ENCODE measurements at places on chromosomes 13 and 19.

DNA sequence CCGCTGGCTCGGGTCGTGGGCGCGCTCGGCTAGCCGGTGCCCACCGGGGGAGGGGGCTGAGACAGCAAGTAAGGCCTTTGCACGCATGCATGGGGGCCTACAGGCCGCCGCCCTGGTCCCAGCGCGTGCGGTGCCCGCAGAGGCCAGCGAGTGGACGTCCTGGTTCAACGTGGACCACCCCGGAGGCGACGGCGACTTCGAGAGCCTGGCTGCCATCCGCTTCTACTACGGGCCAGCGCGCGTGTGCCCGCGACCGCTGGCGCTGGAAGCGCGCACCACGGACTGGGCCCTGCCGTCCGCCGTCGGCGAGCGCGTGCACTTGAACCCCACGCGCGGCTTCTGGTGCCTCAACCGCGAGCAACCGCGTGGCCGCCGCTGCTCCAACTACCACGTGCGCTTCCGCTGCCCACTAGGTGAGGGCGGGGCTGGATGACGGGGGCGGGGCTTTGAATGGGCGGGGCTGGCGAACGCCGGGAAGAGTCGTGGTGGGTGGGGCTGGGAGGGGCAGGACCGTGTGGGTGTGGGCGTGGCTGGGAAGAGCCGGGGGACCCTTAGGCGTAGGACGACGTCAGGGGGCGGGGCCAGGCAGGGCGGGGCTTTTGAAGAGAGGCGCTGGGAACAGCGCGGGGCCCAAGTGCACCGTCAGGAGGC lies 2.1 kb downstream of the CILP2 start:
- DNase-seq = no peak

GRCh38 chr19:2811221-2811722 lies 8.4 kb upstream of the ZNF554 start:
- no peak for DNase-seq

- no peak for DNase-seq
Observed at GRCh38 chr19:36417752-36418286, 625 bp downstream of the ZFP82 start.

DNA sequence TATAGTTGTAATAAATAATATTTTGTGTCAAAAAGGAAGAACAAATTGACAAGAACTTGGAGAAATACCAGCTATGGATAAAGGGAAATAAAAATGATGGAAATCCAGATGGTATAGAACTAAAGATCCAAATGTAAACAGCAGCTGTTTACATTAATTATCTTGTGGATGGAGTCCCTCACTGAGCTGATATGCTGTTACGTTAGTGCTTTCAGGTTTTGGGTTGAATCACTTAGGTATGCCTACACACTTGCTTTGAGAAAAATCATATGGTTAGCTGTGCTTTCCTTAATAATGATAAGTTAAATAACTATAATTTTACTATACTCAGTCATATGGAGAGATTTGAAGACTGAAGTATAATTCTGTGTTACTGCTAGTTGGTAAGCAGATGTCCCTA lies 27.7 kb downstream of the WASF3 start:
- DNase-seq = no peak

GRCh38 chr19:17304386-17305215 lies 1.1 kb upstream of the MRPL34 start:
- DNase-seq = no peak

- no peak for DNase-seq
Observed at GRCh38 chr13:110520431-110521295, 40.9 kb downstream of the RAB20 start.

DNA sequence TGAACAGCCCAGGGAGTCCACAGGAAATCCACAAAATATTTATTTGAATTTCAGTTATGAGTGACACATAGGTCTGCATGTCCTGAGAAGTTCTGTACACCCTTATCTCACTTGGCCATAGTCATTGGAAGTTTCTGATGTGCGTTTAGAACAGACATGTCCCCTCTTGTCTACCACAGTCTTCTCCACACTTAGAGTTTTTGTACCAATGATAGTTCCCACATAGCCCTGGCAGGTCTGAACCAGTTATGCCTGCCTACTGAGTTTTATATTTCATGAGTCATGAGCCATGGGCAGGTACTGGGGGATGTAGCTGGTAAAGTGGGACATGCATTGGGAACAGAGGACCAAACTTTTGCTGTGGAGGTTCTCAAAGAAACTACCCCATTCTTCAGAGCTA lies 11.3 kb downstream of the ZNF132 start:
- no peak for DNase-seq

DNA sequence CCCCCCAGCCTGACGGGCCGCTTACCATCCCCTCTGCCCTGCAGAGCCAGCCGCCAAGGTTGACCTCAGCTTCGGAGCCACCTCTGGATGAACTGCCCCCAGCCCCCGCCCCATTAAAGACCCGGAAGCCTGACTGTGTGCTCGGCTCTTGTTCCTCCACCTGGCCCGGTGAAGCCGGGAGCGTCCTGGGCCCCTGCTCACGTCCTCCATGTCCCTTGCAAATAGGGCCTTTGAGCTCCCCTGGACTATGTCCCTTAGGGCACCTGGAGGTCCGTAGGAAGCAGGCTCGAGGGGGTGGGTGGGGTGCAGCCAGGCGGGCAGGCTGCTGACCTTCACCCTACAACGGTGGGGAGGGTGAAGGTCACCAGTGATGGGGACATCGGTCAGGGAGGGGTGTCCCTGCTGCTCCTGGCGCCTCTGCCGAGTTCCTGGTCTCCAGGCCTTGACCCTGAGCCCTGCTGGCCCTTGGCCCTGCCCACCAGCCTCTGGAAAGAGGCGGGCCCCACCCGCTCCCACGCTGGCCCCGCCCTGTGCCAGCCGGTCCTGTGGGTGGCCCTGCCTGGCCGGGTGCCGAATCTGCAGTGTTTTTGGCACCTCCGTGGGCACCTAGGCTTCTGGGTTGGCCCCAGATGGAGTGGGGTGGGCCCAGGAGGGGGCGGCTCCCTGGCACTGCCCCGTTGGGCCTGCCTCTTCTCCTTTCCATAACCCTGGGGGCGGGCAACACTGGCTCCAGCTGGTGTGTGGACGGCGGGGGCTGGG lies 3.3 kb downstream of the ATP5F1D start:
- DNase-seq = no peak

DNA sequence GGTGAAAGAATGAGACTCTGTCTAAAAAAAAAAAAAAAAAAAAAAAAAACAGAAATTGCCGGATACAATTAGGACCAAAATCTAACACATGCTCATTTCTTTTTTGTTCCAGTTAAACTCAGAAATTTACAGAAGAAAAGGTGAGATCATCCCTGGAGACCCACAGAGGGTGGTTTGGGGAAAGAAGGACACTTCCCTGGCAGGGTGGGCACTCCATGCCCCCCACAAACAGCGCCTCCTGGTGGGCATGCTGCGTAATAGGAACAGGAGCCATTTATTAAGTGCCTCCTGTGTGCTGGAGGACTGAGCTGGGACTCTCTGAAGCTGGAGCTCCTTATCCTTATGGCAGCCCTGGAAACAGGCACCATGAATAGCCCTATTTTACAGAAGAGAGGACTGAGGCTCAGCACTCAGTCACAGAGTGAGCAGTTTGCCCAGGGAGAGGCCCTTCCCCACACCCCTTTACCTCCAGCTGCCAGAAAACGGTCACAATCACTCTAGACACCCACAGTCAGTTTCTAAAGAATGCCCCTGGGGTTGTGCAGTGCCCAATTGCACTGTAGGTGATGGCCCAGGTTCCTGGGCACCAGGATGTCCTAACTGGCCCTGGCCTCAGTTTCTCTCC lies 10.1 kb downstream of the C19orf38 start:
- DNase-seq = no peak

- peak; percentile 94 for DNase-seq
Observed at GRCh38 chr19:4768934-4769777, 22.4 kb upstream of the FEM1A start.

DNA sequence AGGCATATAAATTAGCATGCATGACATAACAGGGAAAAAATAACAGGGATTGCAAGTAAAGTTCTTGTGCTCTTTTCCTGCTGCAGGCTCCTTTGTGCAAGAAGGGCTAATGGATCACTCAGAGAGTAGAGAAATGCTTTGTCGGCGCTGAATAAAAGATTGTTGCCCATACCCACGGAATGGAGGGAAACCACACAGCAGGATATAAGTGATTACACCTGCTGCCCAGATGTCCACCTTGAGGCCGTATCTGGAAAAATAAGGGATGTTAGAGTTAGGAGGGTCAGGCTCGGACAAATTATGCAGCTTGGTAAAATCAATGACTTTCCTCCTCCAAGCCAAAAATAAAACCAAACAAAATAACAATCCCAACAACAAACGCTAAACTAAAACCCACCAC lies 322.3 kb downstream of the DCLK1 start:
- no peak for DNase-seq

- no peak for DNase-seq
Observed at GRCh38 chr19:6963937-6964336, 57.3 kb downstream of the MBD3L2B start.

DNA sequence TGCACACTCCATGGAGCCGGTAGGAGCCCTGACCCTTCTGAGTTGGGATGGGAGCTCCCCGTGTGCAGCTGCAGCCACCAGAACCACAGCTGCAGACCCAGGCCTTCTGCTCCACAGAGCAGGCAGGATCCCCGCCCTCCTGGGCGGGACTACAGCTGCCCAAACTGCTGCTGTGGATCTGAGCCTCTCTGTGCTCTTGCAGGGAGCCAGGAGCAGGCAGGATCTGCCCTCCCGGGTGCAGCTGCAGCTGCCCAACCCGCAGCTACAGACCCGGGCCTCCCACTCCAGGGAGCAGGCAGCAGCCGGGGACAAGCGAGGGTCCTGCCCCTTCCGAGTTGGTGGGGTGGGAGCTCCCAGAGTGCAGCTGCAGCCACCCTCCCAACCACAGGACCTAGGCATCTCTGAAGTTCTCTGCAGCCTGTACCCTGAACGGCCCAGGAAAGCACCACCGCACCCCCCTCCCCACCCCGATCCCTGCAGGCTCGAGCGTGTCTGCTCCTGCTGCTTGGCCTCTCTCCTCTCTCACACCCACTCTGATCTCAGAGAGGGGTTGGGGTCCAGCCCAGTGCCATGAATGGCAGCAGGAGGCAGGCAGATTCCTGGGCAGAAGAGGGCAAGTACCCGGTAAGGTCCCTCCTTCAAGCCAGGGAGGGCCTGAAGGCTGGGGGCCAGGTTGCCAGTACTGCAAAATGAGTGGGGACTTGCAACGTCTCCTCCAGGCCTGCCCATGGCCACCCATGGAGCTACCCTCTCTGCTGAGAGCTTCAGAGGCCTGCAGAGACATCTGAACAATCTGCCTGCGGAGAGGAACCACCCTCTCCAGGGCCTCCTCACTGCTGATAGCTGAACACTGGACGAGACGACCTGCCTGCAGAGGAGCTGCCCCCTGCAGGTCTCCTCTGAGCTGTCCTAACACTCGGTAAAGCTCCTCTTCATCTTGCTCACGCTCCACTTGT lies 16.4 kb upstream of the EMP3 start:
- DNase-seq = no peak

DNA sequence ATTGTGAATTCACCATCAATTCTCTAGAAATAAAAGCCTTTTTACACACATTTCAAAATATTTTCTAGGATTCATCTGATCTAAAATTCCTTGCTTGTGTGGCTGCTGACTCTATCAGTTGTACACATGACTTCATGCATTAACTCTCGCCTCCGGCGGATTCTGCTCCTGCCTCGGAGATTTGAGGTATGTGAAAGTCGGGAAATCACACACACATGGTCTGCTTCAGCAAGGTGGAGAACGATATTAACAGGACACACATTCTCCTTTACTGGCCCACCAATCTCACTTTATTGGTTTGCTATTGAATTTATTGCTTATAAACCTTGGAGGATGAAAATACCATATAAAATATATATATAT lies 855.7 kb downstream of the SLITRK5 start:
- DNase-seq = no peak

DNA sequence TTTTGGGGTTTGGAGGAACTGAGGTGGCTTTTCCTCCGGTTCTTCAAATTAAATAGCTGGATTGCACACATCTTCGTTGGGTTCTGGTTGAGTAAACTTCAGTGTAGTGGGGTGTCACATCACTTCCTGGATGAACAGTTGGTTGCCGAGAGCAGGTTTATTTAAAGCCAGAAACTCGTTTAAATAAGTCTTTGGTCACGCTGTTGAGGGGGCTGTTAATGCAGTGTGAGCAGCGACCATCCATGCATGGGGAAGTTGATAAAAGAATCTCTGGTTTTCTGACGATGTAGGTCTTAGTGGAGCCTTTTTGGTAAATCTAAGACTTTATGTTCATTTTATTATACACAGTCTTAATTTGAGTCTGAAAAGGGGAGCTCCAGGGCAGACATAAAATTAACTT lies 351.2 kb upstream of the ARGLU1 start:
- DNase-seq = no peak

DNA sequence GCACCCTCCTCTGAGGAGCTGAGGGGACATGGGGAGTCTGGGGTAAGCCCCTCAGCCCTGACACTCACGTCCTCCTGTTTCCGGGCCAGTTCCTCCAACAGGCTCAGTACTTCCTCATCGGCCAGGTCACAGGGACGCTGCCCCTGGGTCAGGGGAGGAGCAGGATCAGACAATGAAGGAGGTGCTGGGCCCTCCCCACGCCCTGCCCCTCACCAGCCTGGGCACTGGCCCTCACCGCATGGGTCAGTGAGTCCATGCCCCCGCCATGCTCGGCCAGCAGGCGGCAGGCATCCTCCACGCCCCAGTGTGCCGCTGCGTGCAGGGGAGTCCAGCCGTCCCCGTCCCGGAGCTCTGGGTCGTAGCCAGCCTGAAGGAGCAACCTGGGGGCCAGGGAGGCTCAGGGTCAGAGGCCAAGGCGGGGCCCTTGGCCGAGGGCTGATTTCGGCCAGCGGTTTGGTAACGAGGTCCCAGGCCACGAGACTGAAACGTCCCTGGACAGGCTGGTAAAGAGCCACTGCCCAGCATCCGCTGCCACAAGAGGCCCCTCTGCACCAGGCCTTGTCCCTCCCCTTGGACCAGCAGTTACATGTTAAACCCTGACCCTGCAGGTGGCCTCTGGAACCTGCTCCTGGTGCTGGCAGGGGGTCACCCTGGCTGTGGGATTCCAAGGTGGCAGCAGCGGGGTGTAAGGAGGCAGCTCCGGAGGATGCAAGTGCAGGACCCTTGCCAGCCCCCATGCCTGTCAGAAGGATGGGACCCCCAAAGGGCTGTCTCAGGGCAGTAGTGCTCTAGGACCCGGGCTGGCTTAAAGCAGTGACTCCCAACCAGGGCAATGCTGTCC lies 18.5 kb downstream of the PPP1R12C start:
- no peak for DNase-seq

DNA sequence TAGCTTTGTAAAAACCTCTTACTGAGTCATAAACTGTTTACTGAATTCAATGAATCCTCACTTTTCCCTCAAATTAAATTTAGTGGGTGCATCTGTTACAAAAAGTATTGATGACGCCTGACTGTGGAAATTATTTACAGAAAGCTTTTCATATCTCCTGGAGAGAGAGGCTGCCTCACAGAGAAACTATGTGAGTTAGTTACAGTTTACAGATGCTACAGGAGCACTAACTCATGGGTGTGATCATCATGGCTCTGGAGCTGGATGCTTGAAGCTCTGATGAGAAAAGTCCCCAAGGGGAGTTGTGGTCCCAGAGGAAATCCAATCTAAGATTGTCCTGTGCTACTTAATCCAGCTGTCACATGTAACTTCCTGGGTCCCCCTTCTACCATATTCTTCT lies 590.8 kb downstream of the LMO7 start:
- DNase-seq = no peak

GRCh38 chr13:88097541-88097940 lies 426.4 kb downstream of the SLITRK5 start:
- DNase-seq = no peak

GRCh38 chr13:94246495-94246894 lies 233.0 kb downstream of the DCT start:
- no peak for DNase-seq
